ENCODE measurements at places on chromosomes 3 and 15.

DNA sequence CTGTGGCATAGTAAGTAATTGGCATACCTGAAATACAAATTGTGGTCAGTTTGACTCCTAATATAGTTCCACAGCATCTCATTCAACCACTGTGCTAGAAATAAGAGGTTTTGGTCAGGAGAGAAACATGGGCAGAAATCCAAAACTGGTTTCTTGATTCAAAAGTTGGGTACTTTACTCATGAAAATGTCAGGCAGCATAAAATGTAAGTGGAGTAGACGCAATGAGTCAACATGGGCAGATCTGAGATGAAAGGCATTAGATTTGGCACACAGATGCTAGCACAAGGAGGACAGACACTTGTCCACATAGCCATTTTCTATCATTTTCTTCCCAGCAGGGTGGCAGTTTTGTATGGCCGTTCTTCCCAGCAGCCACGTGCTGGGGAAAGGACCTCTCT is 255.8 kb upstream of the CDIN1 start:
- DNase-seq, result no peak

DNA sequence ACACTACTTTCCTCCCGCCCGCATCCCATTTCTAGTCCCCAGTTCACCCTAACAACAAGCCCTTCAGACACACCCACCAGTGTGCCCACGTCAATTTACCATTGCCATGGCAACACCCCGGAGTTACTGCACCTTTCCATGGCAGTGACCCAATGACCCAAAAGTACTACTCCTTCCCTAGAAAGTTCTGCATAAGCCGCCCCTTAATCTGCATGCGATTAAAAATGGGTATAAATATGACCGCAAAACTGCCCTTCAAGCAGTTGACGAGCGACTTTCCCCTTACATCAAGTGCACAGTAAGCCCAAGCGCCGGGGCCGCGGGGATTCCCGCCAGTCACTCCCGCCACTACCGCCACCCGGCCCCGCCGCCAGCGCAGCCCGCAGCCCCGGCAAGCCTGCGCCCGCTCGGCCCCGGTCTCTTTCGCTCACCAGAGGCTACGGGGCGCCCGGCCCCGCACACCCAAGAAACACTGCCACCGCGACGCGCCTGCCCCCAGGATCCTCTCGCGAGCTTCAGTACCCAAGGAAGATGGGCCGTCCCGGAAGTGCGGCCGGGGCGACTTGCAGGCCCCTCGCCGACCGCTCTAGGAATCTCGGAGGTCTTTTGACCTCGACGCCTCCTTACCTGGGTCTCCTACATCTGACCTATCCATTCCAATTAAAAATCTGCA is 27.2 kb upstream of the ZNF502 start:
- DNase-seq, result peak; percentile 16

- DNase-seq, result no peak
Measured at GRCh38 chr3:10513306-10513705, 7.9 kb upstream of the ATP2B2 start.

DNA sequence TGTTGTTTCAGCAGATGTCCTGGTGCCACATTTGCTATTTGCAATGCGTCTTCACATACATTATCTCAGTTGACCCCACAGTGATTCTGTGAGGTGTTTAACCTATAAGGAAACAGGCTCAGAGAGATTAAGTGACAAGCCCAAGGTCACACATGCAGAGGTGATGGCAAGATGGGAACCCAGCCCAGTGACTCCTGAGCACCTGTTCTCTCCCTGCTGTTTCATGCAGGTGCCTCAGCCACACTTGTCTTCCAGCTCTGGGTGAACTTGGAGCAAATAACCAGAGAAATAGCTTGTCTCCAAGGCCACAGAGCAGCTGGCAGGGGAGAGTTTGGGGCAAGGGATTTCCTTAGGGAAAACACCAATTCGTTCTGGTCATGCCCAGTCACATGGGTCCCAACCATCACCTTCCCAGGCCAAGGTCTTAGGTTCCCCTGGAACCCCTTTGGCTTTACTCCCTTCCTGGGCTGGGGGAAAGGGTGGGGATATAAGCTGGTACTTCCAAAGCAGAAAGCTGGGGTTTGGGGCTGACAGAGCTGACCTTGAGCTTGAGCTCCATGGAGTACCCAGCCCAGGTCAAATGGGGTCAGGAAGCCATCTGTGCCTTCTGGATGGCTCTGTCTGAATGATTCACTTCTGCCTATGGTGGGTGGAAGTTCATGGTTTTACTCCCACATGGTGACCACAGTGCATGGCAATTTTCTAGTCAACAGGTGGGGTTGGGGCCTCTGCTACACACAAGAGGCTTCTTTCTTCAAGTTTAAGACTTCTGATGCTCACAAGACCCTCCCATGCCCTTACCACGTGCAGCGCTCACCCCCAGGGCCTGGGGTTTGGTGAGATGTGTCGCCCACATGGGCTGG is 22.4 kb downstream of the LIPC start:
- no peak for DNase-seq

- no peak for DNase-seq
Measured at GRCh38 chr3:152811974-152812760, 22.8 kb upstream of the P2RY1 start.

DNA sequence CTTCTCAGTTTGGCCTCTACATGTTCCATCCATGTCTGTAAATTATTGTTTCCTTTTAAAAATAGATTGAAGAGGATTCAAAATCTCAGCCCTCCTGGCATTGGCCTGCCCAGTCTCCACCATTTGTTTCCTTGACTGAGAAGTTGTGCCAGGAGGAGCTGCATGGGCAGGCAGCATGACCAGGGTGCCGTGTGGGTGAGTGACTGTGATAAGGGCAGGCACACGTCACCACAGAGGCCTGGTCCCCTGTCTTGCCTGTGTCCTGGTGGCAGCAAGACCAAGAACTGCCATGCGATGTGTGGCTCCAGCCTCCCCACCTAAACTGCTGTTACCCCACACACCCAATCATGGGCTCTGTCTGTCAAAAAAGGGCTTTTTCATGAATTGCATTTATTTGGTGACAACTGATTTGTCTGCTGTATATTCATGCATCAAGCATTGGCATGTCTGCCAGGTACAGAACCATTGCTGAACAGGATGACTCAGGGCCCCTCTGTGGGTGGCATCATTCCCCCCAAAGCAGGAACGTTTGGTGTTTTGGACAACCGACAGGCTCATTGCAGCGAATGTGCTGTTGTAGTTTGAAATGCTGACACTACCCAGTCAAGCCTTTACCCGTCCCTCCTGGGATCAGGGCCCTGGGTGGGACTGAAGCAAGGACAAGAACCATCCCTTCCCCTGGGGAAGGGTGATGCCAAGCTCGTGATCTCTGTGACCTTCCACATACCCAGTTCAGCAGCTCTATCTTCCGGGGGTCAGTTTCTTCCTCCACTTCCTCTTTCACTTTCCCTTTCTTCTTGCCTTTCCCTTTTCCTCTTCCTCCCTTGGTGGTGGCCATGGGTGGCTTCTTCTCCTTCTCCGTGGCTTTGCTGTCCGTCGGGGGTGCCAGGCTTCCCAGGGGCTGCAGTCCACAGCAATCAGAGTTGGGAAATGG is 51.6 kb downstream of the TRPM1 start:
- no peak for DNase-seq

- DNase-seq, result no peak
Measured at GRCh38 chr3:49661281-49661680, 12.9 kb upstream of the APEH start.

DNA sequence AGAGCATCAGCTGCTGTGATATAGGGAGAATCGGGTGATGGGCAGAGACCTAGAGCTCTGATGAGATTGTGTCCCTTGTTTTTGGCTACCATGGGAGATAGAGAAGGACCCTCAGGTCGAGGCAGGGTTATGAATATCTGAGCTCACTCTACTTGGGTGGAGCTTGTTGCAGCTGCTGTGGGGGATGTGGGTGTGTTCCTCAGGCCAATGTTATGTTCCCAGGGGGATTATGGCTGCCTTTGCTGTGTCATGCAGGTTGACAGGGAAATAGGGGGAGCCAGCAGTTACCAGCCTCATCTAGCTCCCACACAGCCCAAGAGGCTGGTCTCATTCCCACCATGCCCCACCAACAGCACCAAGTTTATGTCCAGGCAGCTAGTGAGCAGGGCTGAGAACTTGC is 131.5 kb downstream of the TRIM42 start:
- DNase-seq, result no peak

DNA sequence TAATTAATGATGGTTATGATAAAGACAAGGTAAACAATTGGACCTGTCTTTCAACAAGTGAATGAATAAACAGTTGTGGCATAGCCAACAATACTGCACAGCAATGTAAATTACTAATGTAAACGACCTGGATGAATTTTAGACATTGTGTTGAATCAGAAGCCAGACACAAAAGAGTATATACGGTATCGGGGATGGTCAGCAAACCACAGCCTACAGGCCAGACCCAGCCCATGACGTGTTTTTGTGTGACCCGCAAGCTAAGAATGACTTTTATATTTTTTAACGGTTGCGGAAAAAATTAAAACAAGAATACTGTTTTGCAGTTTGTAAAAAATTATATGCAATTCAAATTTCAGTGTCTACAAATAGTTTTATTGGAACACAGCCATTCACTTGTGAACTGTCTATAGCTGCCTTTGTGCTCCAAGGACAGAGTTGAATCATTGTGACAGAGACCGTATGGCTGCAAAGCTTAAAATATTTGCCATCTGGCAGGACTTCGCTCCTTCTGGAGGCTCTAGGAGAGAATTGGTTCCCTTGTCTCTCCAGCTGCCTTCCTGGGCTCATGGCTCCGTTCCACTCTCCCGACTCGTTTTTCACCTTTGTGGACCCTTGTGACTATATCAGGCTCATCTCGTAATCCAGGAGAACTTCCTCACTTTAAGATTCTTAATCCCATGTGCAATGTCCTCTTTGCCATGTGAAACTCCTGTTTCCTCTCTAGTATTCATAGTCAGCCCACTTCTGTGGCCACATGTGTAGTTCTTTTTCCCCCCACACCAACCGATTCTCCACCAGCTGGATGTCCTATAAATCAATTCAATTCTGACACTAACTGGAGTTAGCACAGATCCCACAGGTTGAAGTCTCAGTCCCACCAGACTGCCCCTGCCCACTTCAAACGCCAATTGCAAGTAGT is 72.7 kb downstream of the CMTM8 start:
- DNase-seq, result no peak

DNA sequence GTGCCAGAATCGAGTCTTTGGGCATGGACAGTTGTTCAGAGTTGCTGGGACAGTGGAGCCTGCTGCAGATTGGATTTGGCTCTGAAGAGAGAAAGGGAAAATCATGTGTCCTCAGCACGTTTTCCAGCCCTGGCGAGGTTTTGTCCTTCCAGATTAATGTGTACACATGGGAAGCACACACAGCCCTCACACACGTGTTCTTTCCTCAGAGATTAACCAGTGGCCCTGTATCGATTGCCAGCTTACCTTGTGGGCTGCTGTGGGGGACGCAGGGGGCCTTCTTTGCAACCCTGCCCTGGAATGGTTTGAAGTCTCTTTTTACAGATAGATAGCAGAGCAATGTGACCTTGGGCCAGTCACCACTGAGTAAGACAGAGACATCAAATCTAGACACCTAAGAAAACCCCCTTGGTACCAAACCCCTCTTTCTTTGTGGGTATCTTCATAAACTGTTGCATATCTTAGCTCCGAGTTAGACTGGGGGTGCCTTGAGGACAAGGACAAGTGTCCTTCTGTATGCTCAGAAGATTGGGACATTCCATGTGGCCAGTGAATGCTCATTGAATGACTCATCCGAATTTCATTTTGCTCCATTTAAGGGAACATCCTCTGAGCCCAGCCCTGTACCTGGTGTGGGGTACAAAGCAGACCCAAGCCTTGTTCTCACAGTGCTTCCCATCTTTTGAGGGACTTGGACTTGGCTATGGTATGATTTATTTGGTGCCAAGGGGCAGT is 48.0 kb downstream of the SMAD6 start:
- DNase-seq, result no peak

- no peak for DNase-seq
Measured at GRCh38 chr15:42955518-42955917, 34.9 kb upstream of the TTBK2 start.
